Uterus (tissue), 4 donors: ENCODE measurements at places on chromosomes 6 and 20.

DNA sequence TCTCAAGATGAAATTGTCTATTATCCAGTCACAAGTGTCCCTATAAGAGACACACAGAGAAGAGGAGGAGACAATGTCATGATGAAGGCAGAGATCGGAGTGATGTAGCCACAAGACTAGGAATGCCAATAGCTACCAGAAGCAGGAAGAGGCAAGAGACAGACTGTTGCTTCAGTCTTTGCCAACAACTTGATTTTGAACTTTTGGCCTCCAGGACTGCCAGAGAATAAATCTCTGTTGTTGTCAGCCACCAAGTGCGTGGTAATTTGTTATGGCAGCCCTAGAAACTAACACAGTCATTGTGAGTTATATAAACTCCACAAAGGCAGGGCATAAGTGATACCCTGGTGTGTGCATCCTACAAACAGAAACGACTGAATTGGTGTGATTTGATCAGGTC is 517.0 kb downstream of the BTBD3 start:
- DNase-seq = no peak
- H3K27me3 ChIP-seq = no peaks in the 10 kb centered on the region
- H3K4me1 ChIP-seq = no peaks in the 10 kb centered on the region
- no peak overlapping the region for H3K4me3 ChIP-seq

GRCh38 chr20:63572788-63573646 is 1.0 kb downstream of the HELZ2 start:
- H3K27ac ChIP-seq = peak overlapping the region; percentile 78
- H3K4me3 ChIP-seq = peak overlapping the region; percentile 63
- H3K27me3 ChIP-seq = no peaks in the 10 kb centered on the region
- H3K4me1 ChIP-seq = peaks cover 6% of the 10 kb centered on the region
- DNase-seq = no peak

DNA sequence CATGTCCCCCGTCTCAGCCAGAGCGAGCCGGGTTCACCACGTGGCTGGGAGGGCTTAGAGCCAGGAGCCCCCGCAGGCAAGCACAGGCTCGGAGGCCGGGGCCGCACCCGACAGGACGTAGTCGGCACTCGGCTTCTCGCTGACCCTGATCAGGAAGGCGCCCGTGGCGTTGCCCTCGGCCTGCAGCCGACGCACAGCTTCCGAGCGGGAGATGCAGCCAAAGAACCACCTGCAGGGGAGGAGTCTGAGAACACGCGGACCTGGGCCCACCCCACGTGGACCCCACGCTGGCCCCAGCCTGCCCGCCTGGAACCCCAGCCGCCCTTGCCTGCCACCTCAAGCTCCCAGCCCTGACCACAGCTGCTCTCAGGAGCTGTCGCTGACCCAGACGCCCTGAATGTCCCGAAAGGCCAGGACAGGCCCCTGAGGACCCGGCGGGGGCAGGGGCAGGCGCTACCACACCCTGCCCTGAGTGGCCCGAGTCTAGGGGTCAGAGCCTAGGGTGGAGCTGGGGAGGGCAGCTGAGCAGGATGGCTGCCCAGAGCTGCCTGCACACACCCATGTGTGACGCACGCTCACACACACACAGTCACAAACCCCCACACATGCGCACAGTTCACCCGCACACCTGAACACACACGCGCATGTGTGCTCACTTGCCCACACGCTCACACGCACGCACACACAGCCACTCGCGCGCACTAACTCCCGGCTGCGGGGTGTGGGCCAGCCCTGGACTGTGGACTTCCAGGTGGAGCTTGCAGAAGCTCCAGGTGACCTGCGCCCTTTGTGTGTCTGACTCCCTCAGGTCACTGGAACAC is 2.1 kb downstream of the PTK6 start:
- no peaks in the 10 kb centered on the region for H3K4me1 ChIP-seq
- H3K27ac ChIP-seq = no peak overlapping the region
- peak; percentile 16 for DNase-seq
- H3K27me3 ChIP-seq = peaks cover 12% of the 10 kb centered on the region
- H3K4me3 ChIP-seq = no peak overlapping the region

DNA sequence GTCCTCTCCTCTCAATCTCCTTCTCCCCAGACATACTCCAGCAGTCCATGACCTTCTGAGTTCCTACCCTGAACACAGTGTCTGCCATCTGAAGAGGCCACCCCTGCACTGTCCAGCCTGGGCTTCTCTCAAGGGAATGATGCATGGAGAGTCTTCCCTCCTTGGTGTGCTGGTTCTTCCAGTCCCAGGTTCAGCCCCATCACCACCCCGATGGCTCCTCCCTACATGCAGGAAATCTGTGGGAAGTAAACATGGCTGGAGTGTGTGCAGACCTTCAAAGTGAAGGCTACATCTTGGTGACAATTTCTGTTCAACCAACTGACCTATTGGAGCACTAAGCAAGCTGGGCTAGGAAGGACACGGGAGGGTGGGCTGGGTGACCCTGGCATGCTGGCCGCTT is 121.0 kb upstream of the JAG1 start:
- no peak overlapping the region for H3K27ac ChIP-seq
- H3K27me3 ChIP-seq = no peaks in the 10 kb centered on the region
- H3K4me1 ChIP-seq = no peaks in the 10 kb centered on the region
- H3K4me3 ChIP-seq = no peak overlapping the region

DNA sequence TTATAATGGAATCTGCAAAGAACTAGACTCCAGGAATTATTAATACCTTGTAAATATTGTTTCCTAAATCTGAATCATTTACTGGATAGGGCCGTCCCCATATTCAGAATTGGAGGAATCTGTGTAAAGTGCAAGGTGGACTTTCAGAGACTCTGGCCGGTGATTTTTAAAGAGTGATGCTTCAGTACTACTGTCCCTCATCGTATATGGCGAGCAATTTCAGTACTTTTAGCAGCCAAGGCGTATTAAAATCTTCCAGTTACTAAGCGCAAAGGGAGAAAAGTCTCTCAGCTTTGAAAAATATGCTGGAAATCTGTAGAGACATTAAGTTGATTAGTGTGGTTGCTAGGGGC is 483 bp downstream of the SMIM26 start:
- H3K36me3 ChIP-seq = no peaks in the 10 kb centered on the region
- H3K4me1 ChIP-seq = no peaks in the 10 kb centered on the region
- peak overlapping the region; percentile 86 for H3K4me3 ChIP-seq
- no peaks in the 10 kb centered on the region for H3K27me3 ChIP-seq
- H3K27ac ChIP-seq = peak overlapping the region; percentile 85

DNA sequence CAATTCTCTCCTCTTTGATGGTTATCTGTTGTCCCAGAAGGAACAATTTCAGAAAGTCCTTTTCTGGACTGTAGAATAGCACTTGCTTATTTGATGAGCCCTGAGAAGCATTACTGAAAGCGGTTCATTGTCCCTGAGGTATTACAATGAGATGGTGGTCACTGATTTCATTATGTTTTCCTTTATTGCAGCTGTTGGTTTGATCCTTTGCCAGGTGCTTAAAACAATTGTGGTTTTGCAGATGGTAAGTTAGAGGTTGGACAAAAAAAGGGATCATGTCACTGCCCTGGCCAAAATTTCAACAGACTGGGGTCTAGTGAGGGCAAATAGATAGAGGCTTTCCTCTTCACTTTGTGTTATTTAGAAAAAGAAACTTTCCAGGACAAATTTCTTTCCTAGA is 61.9 kb downstream of the ESR1 start:
- DNase-seq = no peak
- H3K4me1 ChIP-seq = no peaks in the 10 kb centered on the region
- no peaks in the 10 kb centered on the region for H3K36me3 ChIP-seq

DNA sequence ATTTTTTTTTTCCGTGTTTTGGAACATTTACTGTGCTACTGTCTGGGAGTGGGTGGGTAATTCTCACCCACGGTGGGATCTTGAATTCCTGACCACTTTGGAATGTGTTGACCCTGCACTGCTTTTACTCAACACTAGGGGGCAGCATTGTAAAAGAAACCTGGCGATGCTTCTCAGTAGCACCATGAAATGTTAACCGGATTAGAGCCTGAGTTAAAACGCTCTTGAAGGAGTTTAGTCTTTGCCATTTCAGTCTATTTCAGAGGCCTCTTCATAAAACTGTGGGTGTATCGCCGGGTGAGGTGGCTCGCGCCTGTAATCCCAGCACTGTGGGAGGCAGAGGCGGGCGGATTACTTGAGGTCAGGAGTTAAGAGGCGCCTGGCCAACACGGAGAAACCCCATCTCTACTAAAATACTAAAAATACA is 114.4 kb upstream of the PRND start:
- H3K4me1 ChIP-seq = peaks cover 3% of the 10 kb centered on the region
- peak overlapping the region; percentile 42 for H3K27ac ChIP-seq
- no peaks in the 10 kb centered on the region for H3K27me3 ChIP-seq
- no peak overlapping the region for H3K4me3 ChIP-seq
- DNase-seq = peak; percentile 55

GRCh38 chr6:53281518-53282215 is 67.1 kb downstream of the ELOVL5 start:
- H3K27me3 ChIP-seq = no peaks in the 10 kb centered on the region
- no peak for DNase-seq
- no peak overlapping the region for H3K4me3 ChIP-seq
- no peaks in the 10 kb centered on the region for H3K36me3 ChIP-seq
- peaks cover 6% of the 10 kb centered on the region for H3K4me1 ChIP-seq

GRCh38 chr20:38730989-38731737 is 6.9 kb downstream of the SLC32A1 start:
- H3K4me3 ChIP-seq = no peak overlapping the region
- peaks cover under 1% of the 10 kb centered on the region for H3K4me1 ChIP-seq
- peaks cover 28% of the 10 kb centered on the region for H3K27me3 ChIP-seq
- H3K27ac ChIP-seq = no peak overlapping the region
- peak; percentile 39 for DNase-seq

DNA sequence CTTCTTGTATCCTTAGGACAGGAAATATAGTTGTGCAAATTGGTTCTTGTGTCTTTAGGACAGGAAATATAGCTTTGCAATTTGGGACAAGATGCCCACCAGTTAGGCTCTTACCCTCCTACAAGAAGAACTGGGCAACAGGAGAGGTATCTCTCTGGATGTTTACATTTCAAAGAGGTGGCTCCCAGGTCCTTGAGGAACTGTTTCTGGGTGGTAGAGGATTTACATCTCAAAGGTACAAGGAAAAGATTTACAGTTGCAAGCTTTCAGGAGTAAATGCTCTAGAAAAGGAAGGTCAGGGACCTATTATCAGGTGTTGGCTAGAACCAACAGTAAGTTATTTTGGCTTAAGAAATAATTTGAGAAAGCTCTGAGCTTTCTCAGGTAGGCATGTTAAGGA is 19.2 kb downstream of the RNF182 start:
- no peak overlapping the region for H3K27ac ChIP-seq
- no peak for DNase-seq
- H3K27me3 ChIP-seq = no peaks in the 10 kb centered on the region
- H3K36me3 ChIP-seq = no peaks in the 10 kb centered on the region
- H3K4me1 ChIP-seq = no peaks in the 10 kb centered on the region

DNA sequence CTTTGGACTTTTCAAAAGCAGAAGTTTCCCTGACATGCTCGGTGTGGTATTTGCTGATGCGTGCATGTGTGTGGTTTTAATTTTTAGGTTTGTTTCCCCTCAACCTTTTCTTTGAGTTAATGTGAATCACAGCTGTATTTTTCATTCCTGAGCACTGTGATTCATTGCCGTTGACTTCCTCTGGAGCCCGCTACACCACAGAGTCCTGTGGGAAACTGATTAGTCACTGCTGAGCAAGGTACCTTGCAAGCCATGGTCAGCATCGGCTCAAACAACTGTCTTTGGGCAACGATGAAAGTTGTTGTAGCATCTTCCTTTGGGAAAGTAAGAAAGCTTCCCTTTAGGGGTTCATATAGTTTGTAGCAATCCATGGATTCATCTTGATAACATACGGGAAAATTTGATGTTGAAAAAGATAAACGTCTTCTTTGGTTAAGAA is 57.5 kb downstream of the RIN2 start:
- no peaks in the 10 kb centered on the region for H3K36me3 ChIP-seq
- H3K27ac ChIP-seq = peak overlapping the region; percentile 44
- H3K27me3 ChIP-seq = no peaks in the 10 kb centered on the region
- H3K4me3 ChIP-seq = no peak overlapping the region

- no peaks in the 10 kb centered on the region for H3K36me3 ChIP-seq
- no peak overlapping the region for H3K4me3 ChIP-seq
- no peaks in the 10 kb centered on the region for H3K27me3 ChIP-seq
- H3K27ac ChIP-seq = no peak overlapping the region
Observed at GRCh38 chr6:158767709-158768108, 51.5 kb downstream of the EZR start.

- DNase-seq = no peak
- H3K4me1 ChIP-seq = no peaks in the 10 kb centered on the region
- no peak overlapping the region for H3K27ac ChIP-seq
Observed at GRCh38 chr6:46103441-46104115, 26.2 kb upstream of the ENPP4 start.

DNA sequence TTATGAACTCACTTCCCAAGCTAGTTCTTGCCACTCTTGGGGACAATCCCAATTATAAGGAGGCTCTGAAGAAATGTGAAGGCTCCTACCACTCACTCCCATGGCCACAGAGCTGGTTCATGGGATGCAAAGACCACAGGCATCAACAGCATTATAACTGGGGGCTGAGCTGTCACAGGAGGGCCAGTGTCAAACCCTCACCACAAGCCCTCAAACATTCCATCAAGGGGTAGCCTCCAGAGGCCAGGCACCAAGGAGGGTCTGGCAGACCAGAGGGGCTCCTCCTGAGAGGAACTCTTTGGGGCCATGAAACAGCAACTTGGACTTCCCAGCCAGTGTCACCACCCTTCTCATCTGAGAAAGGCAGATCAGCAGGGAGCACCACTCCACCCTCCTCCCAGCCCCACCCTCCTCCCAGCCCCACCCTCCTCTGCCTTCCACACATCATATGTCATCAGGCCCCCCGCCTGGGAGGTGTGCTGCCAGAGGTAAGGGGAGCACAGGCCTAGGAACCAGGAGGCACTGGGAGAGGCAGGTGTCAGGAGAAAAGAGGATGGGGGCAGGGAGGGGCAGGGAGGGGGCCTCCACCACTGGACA is 1.2 kb upstream of the TSPO2 start:
- H3K36me3 ChIP-seq = no peaks in the 10 kb centered on the region
- H3K4me1 ChIP-seq = no peaks in the 10 kb centered on the region
- no peaks in the 10 kb centered on the region for H3K27me3 ChIP-seq
- DNase-seq = no peak
- H3K4me3 ChIP-seq = no peak overlapping the region
- no peak overlapping the region for H3K27ac ChIP-seq

- H3K27me3 ChIP-seq = no peaks in the 10 kb centered on the region
- DNase-seq = no peak
- H3K36me3 ChIP-seq = no peaks in the 10 kb centered on the region
- peak overlapping the region; percentile 81 for H3K27ac ChIP-seq
Observed at GRCh38 chr6:29749308-29749662, 26.1 kb downstream of the HLA-F start.

DNA sequence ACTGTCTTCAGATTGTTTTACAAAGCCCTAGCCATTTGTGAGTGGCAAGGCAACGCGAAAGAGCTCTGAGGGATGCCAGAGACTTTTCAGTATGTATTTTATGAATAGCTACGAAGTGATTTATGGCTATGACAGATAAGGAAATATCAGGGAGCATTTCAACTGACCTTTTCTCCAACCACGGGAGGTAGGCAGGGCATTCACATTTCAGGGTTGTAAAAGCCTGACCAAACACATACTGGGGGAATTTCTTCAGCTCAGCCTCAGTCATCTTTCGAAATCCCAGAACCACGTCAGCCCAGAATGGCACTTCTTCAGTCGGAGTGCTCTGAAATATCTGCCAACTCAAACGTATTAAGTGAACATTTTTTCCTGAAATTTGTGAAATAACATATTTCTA is 10.8 kb downstream of the DDO start:
- H3K27ac ChIP-seq = no peak overlapping the region
- no peak overlapping the region for H3K4me3 ChIP-seq
- H3K4me1 ChIP-seq = no peaks in the 10 kb centered on the region
- no peaks in the 10 kb centered on the region for H3K36me3 ChIP-seq
- no peak for DNase-seq
